ENCODE measurements at places on chromosomes 4 and X.

DNA sequence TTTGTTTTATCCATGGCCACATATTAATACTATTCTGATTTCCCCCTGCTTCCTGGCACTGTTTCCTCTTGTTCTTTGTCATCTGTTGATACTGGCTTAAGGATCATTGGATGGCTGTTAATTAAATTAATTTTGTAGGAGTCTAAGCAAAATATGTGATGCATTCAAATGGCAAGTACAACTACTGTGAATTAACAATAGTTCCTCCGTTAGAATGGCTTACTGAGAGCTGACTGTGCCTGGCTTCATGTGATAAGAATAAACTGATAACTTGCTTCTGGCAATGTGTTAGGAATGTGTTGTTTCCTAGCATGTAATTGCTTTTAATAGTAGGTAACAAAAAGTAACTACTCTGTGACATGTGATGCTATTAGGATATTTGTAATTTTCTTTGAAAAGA is 98.5 kb downstream of the RPA4 start:
- no peak overlapping the region for H3K4me3 ChIP-seq
- DNase-seq, result no peak
- H3K36me3 ChIP-seq, result no peaks in the 10 kb centered on the region
- no peak overlapping the region for H3K27ac ChIP-seq
- no peaks in the 10 kb centered on the region for H3K27me3 ChIP-seq
- no peaks in the 10 kb centered on the region for H3K4me1 ChIP-seq

DNA sequence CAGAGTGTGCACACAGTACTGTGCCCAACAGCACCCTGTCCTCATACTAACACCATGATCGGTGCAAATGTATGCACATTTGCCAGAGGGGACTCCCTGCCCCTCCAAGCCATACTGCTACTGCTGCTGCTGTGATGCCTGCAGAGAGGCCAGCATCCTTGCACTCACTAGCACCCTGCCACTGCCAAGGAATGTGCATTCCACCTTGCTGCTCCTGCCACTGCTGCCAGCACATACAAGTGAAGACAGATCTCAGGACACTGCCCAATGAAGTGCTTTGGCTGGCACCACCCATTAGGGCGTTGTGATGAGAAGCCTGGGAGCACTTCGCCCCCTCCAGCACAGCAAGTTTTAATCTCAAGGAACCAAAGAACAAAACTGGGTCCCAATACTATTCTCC is 146.3 kb upstream of the DMD start:
- H3K4me3 ChIP-seq, result no peak overlapping the region
- no peaks in the 10 kb centered on the region for H3K27me3 ChIP-seq
- no peak overlapping the region for H3K27ac ChIP-seq
- no peaks in the 10 kb centered on the region for H3K4me1 ChIP-seq
- DNase-seq, result no peak

- no peak overlapping the region for H3K4me3 ChIP-seq
- no peaks in the 10 kb centered on the region for H3K27me3 ChIP-seq
- H3K36me3 ChIP-seq, result no peaks in the 10 kb centered on the region
- DNase-seq, result no peak
Measured at GRCh38 chr4:15878011-15878410, 60.5 kb downstream of the FGFBP1 start.

DNA sequence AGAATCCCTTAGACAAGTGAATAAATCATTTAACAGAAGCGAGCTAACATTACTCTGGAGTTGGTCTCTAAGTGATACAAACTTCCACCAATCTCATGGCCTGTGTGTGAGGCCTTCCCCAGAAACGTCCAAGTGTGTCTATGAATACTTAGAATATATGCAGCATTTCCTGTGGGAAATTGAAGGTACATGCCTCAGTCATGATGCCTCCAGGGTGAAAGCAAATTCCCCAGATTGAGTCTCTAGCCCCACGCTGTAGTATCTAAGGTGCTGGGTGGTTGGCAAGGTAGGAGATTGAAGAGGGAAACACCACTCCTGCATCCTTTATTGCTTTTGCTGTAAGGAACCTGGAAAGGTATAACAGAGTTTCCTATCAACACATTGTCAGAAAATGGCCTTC is 113.8 kb downstream of the IL13RA2 start:
- H3K27me3 ChIP-seq, result peaks cover 11% of the 10 kb centered on the region
- H3K36me3 ChIP-seq, result no peaks in the 10 kb centered on the region
- no peak overlapping the region for H3K4me3 ChIP-seq

- H3K4me1 ChIP-seq, result no peaks in the 10 kb centered on the region
- no peak for DNase-seq
- peaks cover 91% of the 10 kb centered on the region for H3K27me3 ChIP-seq
- no peaks in the 10 kb centered on the region for H3K36me3 ChIP-seq
Measured at GRCh38 chr4:7938266-7938608, 1.4 kb downstream of the AFAP1 start.

DNA sequence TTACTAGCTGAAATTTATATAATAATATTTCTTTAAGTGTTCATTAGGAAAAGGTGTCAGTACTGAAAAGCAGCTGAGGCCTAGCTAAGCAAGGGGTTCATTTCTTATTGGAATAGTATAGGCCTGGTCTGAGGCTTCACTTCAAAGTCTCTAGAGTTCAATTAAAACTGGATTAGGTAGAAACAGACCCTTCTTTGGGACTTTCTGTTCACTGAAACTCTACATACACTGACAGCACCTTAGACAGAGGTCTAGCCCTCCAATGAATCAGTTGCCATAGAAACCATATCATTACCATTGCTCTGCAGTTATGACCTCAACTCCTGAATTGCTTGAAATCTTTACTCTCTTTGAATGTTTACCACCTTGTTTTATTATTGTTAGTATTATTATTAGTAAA is 86.4 kb upstream of the MAB21L2 start:
- H3K4me3 ChIP-seq, result no peak overlapping the region
- H3K4me1 ChIP-seq, result no peaks in the 10 kb centered on the region
- H3K27ac ChIP-seq, result no peak overlapping the region
- H3K36me3 ChIP-seq, result no peaks in the 10 kb centered on the region
- no peak for DNase-seq

- no peak overlapping the region for H3K4me3 ChIP-seq
- H3K36me3 ChIP-seq, result no peaks in the 10 kb centered on the region
- no peaks in the 10 kb centered on the region for H3K4me1 ChIP-seq
- no peaks in the 10 kb centered on the region for H3K27me3 ChIP-seq
- no peak overlapping the region for H3K27ac ChIP-seq
Measured at GRCh38 chr4:181581983-181582382, 661.2 kb upstream of the TENM3 start.

GRCh38 chrX:134749706-134750445 is 91.6 kb upstream of the PLAC1 start:
- H3K4me1 ChIP-seq, result peaks cover 17% of the 10 kb centered on the region
- no peaks in the 10 kb centered on the region for H3K27me3 ChIP-seq
- no peak overlapping the region for H3K27ac ChIP-seq
- no peaks in the 10 kb centered on the region for H3K36me3 ChIP-seq

DNA sequence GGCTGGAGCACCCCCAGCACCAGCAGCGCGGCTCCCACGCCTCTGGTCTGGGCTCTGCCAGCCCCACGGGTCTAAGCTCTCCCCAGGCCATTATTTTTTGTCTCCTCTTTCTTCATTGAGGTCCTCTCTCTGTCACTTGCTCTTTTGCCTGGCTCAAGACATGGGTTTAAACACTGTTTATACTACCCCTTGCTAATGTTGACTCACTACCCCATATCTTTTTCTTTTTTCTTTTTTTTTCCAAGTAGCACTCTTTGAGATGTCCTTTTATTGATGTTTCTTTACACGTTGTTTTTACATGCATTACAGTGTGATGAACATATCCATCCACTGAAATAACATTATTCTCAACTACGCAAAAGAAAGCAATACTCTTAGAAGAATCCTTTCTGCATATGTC is 1.7 kb upstream of the ERVMER34-1 start:
- peaks cover 12% of the 10 kb centered on the region for H3K4me1 ChIP-seq
- H3K4me3 ChIP-seq, result no peak overlapping the region
- no peaks in the 10 kb centered on the region for H3K36me3 ChIP-seq
- peaks cover 36% of the 10 kb centered on the region for H3K27me3 ChIP-seq
- no peak for DNase-seq
- H3K27ac ChIP-seq, result no peak overlapping the region

- no peaks in the 10 kb centered on the region for H3K36me3 ChIP-seq
- no peaks in the 10 kb centered on the region for H3K4me1 ChIP-seq
- DNase-seq, result peak; percentile 50
- H3K4me3 ChIP-seq, result no peak overlapping the region
Measured at GRCh38 chrX:8755116-8755515, 23.2 kb upstream of the ANOS1 start.

DNA sequence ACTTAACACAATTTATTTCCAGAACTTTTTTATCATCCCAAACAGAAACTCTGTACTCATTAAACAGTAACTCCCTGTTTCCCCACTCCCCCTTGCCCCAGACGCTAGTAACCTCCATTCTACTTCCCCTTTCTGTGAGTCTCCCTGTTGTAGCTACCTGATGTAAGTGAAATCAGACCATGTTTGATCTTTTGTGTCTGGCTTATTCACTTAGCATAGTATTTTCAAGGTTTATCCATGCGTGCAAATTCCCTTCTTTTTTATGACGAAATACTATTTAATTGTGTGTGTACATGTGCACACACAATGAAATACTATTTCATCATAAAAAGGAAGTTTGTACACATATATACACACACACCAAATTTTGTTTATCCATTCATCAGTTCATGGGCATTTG is 5.2 kb downstream of the PKD2 start:
- H3K36me3 ChIP-seq, result no peaks in the 10 kb centered on the region
- H3K27me3 ChIP-seq, result no peaks in the 10 kb centered on the region
- peaks cover 75% of the 10 kb centered on the region for H3K4me1 ChIP-seq
- H3K4me3 ChIP-seq, result peak overlapping the region; percentile 33
- peak; percentile 74 for DNase-seq

- peak; percentile 96 for DNase-seq
- no peak overlapping the region for H3K27ac ChIP-seq
- peaks cover 24% of the 10 kb centered on the region for H3K4me1 ChIP-seq
- no peaks in the 10 kb centered on the region for H3K27me3 ChIP-seq
- H3K4me3 ChIP-seq, result no peak overlapping the region
Measured at GRCh38 chrX:78321809-78322208, 5.6 kb downstream of the CYSLTR1 start.

GRCh38 chrX:1072637-1073377 is 139.6 kb downstream of the CRLF2 start:
- H3K27ac ChIP-seq, result no peak overlapping the region
- peaks cover 5% of the 10 kb centered on the region for H3K27me3 ChIP-seq
- no peaks in the 10 kb centered on the region for H3K36me3 ChIP-seq
- no peak overlapping the region for H3K4me3 ChIP-seq

DNA sequence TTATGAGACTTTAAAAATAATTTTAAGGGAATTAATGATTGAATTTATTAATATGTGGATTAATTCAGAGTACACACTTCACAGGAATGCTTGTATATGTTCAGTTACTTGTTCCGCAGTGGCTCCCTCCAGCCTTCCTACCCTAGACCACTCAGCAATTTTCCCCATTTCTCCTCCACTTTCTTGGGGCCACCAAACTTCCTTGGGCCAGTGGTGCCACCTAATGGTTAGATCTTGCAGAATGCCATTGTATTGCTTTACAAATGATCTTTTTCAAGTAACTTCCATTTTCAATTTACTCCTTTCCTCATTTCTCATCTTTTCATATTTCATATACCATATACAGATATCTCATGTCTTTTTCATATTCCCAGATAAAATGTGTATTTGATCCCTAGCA is 3.6 kb upstream of the RNF175 start:
- DNase-seq, result no peak
- H3K4me3 ChIP-seq, result no peak overlapping the region
- H3K36me3 ChIP-seq, result no peaks in the 10 kb centered on the region
- H3K27me3 ChIP-seq, result peaks cover 9% of the 10 kb centered on the region

GRCh38 chr4:152983774-152984411 is 47.8 kb downstream of the FHDC1 start:
- H3K4me3 ChIP-seq, result no peak overlapping the region
- H3K27me3 ChIP-seq, result no peaks in the 10 kb centered on the region
- no peaks in the 10 kb centered on the region for H3K4me1 ChIP-seq
- no peaks in the 10 kb centered on the region for H3K36me3 ChIP-seq

- H3K27ac ChIP-seq, result no peak overlapping the region
- H3K36me3 ChIP-seq, result no peaks in the 10 kb centered on the region
- H3K4me1 ChIP-seq, result no peaks in the 10 kb centered on the region
- DNase-seq, result no peak
- H3K27me3 ChIP-seq, result no peaks in the 10 kb centered on the region
Measured at GRCh38 chr4:185068837-185069236, 50.5 kb downstream of the HELT start.

DNA sequence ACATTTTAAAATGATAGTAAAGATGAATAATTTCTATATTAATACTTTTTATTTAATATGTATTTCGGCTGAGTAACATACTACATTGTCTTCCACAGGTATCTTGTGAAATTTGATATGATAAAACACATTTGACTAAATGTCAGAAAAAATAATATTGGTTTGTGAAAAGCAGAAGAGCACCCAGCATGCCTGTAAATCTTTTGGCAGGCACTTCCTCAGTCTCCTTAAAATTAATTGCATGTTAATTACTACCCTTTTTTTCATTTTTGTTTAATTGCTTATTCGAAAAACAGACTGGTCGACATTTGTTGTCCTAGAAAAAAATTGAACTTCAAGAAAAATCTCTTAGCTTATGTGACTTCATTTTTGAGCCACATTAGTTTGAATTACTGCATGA is 40.6 kb downstream of the CLCN3 start:
- H3K27ac ChIP-seq, result peak overlapping the region; percentile 76
- H3K36me3 ChIP-seq, result peaks cover 3% of the 10 kb centered on the region
- no peak for DNase-seq

DNA sequence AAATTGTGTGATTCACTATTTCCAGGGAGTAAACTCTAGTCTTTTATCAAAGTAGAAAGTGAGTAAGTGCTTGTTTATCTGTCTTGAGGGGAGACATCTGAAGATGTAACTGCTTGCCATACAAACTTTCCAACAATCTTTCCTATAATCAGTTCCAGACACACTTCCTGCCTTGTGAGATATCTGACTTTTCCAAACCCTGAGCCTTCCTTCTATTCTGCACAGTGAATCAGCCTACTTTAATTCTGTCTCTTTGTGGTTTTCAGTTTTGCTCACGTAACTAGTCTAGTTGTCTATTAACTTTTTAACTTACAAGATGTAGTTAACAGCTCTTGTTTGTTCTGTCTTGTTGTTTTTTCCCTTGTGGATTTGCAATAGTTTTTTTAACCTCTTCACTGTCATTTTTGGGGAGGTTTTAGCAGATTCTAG is 947.8 kb downstream of the C4orf33 start:
- no peak overlapping the region for H3K27ac ChIP-seq
- DNase-seq, result no peak

GRCh38 chr4:108168160-108168670 is 517 bp downstream of the LEF1 start:
- peak; percentile 66 for DNase-seq
- H3K27ac ChIP-seq, result no peak overlapping the region
- H3K36me3 ChIP-seq, result no peaks in the 10 kb centered on the region
- peaks cover 5% of the 10 kb centered on the region for H3K4me1 ChIP-seq

DNA sequence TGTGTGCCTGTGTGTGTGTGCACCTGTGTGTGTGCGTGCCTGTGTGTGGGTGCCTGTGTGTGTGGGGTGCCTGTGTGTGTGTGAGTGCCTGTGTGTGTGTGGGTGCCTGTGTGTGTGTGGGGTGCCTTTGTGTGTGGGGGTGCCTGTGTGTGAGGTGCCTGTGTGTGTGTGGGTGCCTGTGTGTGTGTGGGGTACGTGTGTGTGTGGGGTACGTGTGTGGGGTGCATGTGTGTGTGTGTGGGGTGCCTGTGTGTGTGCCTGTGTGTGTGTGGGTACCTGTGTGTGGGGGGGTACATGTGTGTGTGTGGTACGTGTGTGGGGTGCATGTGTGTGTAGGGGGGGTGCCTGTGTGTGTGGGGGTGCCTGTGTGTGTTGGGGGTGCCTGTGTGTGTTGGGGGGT is 73.4 kb upstream of the HGFAC start:
- no peaks in the 10 kb centered on the region for H3K27me3 ChIP-seq
- H3K36me3 ChIP-seq, result no peaks in the 10 kb centered on the region
- H3K4me3 ChIP-seq, result no peak overlapping the region
- H3K27ac ChIP-seq, result no peak overlapping the region
